ENCODE measurements at places on chromosomes 3 and 15. TPM values are rescaled to one million over a fixed set of nuclear protein-coding genes. Genes with fewer than 3 reads are reported as not detected.

The TRH gene
- not detected for total RNA-seq

The A4GNT gene
- not detected for total RNA-seq

The MYZAP gene
- 0.94 TPM for total RNA-seq

The PGBD4 gene
- 0.76 TPM for total RNA-seq

The GOLGA8J gene
- not detected for total RNA-seq

The CEMIP gene
- total RNA-seq, result 0.60 TPM

The CCR3 gene
- not detected for total RNA-seq

The ACP3 gene
- 1.2 TPM for total RNA-seq

The PIGZ gene
- not detected for total RNA-seq

The ROBO1 gene
- total RNA-seq, result 93.6 TPM

The CATSPER2 gene
- total RNA-seq, result 1.2 TPM

The SCN11A gene
- total RNA-seq, result 0.10 TPM

The SNURF gene
- 76.5 TPM for total RNA-seq

The ANKRD63 gene
- 0.26 TPM for total RNA-seq

GRCh38 chr15:35522061-35522460 lies 23.9 kb downstream of the DPH6 start:
- DNase-seq, result no peak

DNA sequence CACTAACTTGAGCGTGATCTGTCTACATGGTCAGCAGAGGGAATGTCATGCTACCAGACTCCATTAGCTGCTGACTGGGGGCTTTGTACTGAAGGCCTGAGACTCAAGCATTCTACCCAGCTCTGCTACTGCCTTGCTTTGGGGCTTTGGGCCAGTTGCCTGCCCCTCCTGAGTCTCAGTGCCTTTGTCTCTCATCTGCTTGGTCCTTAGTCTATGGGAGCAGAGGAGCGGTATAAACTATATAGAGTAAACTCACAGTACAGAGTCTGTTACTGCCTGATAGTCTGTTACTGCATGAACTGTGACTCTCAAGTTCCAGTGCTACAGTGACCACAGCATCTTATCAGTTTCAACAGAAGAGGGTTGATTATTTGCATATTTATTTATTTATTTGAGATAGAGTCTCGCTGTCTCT lies 38.5 kb upstream of the C15orf39 start:
- DNase-seq, result no peak

DNA sequence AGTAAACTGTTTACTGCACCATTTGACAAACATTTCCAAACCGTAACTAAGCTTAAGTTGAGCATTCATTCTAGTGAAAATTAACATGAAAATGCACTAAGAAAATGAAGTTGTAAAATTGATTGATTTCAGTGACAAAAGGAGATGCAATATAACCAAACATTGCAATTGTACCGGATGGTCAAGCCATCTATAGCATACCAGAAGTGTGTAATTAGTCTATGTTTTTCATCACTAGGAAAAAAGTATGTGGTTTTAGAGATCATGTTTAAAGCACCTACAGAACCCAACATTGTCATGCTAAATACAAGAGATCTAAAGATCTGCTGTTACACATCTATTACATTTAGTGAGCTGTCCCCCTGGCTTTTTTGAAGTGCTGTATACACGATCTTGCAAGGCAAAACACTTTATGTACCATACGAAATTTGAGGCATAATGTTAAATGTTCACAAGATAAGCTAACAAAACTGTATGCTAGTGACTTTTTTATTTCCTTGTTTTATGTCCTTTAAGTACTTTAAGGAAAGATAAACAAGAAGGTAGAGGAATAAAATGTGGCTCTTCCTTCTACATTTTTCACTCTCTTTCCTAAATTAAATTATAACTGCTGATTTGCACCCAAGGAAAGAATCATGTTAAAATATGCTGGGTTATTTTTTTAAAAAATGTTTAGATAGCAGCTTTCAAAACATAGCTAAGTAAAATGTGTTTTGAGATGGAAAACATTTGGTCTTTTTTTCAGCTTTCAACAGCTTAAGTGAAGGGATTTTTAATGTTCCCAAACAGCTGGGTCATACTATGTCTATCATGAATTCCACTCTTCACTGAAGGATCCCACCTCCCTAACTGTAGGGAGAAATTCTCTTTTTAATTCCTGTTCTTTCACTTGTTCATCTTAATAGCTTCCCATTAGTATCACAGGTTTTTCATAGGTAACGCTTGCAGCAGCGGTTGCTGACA lies 498.0 kb downstream of the MECOM start:
- no peak for DNase-seq

GRCh38 chr15:77818484-77819047 lies 185.9 kb upstream of the LINGO1 start:
- DNase-seq, result no peak

DNA sequence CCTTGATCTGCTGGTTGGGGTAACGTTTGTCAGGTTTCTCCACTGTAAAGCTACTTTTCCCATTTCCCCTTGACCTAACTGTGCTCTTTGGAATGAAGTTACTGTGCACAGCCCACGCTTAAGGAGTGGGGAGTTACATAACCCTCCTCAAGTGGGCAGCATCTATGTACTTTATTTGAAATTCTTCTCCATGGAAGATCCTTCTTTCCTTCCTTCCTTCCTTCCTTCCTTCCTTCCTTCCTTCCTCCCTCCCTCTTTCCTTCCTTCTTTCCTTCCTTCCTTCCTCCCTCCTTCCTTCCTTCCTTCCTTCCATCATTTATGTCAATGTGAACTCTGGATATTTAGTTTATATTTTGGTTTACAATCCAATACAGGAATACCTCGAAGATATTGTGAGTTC lies 77.1 kb upstream of the TRA2B start:
- no peak for DNase-seq

- DNase-seq, result no peak
Measured at GRCh38 chr3:15342945-15343344, 10.6 kb upstream of the SH3BP5 start.

- DNase-seq, result no peak
Measured at GRCh38 chr3:34056951-34057390, 258.5 kb downstream of the PDCD6IP start.

DNA sequence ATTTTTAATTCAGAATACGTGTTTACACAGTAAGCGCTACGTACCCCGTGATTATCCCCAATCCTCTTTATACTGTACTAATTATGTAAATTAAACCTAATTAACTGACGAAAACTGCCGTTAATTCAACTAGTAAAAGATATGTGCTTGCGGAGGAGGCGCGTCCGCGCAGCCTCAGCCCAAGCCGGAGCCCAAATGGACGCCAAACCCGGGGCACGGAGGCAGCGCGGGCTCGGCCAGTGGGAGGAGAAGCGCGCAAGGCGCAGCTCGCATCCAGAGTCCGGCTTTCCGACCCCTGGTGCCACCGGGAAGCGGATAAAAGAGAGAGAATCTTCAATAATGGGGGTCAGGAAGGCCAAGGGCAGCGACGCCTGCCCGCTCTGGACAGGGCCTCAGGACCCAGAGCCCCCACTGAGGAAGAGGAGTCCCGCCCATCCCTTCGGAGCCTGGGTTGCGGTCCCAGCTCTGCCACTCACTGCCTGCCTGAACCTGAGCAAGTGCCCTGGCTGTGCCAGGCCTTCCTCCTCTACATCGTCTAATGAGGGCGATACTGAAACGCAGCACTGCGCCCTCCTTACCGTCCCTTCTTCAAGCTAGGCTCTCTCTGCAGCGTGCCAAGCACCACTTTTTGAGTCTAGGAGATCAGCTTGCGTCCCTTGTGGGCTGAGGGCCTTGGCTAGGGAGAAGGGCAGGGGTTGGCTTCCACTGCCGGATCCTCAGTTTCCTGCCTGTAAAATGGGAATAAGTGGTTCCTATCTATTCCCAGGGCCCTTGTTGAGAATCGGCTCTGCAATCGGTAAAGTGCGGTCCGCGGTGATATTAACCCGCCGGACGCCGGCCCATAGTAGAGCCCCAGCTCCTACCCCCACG lies 5.0 kb upstream of the SKOR1 start:
- no peak for DNase-seq

DNA sequence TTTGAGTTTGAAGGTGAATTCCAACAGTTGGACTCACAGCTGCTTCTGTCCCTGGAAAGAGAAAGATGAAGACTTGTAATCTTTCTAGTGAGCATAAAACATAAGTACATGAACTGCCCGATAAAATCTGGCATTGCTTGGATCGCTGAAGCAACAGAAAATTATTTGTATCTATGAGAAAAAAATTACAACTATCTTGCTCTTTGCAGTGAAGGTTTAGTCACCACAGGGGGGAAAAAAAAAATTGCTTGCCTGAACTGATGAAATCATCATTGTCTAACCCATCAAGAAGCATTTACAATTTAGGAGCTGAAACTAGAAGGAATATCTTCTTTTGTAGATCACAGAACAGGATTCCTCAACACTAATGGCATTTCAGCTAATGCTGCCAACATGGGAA lies 20.0 kb downstream of the TMEM207 start:
- no peak for DNase-seq

GRCh38 chr3:175163686-175164085 lies 304.6 kb downstream of the NAALADL2 start:
- DNase-seq, result no peak

GRCh38 chr3:31025541-31025940 lies 131.1 kb upstream of the GADL1 start:
- no peak for DNase-seq

- no peak for DNase-seq
Measured at GRCh38 chr15:67820992-67821783, 4.1 kb upstream of the SKOR1 start.

- no peak for DNase-seq
Measured at GRCh38 chr3:112293368-112294321, at the start of gene SLC9C1. Gene SLC9C1 (minus strand): TSS chr3:112294216. CDS start chr3:112286791, 7,425 bp downstream.

- DNase-seq, result no peak
Measured at GRCh38 chr3:58281069-58281468, 25.0 kb upstream of the RPP14 start.

DNA sequence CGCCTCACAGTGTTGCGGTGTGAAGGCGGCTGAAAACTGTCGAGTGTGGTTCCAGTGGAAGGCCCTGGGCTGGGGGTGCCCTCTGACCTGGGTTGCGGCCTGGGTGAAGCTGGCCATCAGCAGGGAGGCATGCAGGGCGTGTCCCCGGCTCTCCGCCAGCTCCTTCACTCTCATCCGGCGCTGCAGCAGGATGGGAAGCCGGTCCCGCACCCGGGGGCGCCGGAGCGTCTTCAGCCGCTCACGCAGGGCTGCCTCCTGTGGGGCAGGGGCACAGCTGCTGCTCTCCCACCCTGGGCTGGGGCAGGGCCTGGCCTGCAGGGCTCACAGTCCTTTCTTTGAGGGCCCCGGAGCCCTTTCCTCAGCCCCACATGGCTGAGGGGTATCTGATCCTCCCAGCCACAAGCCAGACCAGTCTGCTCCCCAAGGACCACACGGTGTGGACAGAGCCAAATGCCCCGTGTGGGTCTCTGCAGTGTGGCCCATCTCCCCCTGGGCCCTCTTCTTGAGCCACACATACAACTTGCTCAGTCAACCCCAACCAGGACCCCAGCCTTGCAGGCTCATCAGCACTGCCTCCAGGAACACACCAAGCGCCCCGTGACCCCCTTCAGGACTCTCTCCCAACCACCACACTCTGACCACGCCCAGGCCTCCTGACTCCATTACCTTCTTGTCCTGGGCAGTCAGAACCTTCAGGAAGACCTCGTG lies 26.8 kb downstream of the SPTBN5 start:
- no peak for DNase-seq

GRCh38 chr3:106692624-106693023 lies 684.6 kb upstream of the CCDC54 start:
- DNase-seq, result no peak

GRCh38 chr3:132726341-132726823 lies 4.2 kb upstream of the NPHP3 start:
- no peak for DNase-seq

DNA sequence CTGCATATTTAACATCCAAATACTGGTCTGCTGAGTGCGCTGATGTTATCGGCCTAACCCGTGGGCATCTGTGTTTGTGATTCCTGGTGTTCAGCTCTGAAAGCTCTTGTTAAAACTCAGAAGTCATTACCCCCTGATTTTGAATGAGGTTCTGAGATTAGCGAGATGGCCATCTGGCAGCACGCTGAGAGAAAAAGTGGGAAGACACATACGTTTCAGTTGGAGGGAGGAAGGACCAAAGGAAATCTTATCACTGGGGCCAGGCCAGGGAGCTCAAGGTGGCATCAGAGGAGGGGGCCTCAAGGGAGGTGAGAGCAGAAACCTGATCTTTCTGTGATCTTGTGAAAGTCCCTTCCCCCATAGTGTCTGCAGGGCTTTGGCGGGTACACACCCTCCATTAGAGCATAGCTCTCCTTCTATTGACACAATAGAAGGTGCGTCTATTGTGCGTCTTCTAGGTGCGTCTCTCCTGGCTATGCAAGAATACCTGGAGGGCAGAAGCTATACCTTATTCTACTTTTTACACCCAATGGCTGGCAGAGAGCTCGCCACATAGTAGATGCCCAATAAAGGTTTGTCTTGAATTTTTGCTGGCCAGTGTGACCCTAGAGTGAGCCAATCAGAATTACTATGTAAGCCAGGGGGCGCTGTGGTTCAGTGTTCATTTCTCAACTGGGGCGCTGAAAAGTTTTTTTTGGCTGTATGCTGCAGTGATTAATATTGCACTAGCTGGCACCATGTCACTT lies 182.4 kb downstream of the SHQ1 start:
- no peak for DNase-seq

DNA sequence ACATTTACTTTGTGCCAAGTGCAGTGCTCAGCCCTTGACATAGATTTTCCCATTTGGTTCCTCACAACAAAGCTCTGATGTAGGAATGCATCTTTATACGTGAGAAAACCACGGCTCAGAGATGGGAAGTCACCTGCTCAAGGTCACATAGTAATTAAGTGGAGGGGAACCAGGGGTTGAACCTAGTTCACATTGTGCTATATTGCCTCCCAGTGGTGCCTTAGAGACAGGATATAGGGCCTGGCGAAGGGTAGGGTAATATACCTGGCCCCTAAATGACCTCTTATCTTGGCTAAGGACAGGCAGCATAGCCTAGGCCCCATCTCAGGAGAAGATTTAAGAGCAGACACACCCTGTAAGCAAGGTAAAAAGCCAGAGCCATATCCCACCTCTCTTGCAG lies 71.5 kb downstream of the FOXP1 start:
- no peak for DNase-seq

- DNase-seq, result no peak
Measured at GRCh38 chr3:190319660-190320059, 2.6 kb downstream of the CLDN1 start.

DNA sequence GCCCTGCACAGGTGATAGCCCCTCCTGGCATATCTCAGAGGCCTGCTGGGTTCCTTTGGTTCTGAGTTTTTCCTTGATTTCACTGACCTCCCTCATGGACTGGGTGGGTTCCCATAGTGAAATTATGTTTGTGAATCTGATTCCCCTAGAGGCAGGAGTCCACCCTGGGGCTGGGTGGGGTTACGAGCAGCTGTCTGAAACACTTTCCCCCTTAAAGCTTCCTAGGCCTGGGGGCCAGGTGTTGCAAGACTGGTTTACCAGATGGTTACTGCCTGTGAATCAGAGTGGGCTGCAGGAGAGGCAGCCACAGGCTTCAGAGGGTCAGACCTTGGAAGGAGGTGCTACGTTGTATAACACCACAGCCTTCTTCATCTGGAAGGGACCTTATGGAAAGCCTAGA lies 34.3 kb downstream of the IL20RB start:
- no peak for DNase-seq

- DNase-seq, result no peak
Measured at GRCh38 chr3:70919661-70920060, 607.2 kb upstream of the MDFIC2 start.

All from H1 (cell line).